ENCODE measurements at places on chromosomes 2 and 18.

DNA sequence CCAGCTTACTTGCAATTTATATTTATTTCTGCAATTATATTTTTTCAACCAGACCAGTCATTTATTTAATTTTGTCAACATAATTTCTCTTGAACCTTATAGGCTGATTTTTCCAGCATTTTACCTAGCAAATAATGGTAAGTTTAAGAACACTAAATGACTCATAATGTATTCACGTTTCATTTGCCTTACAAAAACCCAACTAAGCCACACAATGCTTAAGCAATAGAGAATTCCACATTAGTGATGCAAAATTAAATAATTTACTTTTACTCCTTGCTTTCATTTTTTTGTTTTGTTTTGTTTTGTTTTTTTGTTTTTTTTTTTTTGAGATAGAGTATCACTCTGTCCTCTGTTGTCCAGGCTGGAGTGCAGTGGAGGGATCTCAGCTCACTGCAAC lies 110.4 kb upstream of the VRK2 start:
- DNase-seq: no peak

GRCh38 chr2:133953524-133953923 lies 300.3 kb upstream of the MGAT5 start:
- DNase-seq: no peak

DNA sequence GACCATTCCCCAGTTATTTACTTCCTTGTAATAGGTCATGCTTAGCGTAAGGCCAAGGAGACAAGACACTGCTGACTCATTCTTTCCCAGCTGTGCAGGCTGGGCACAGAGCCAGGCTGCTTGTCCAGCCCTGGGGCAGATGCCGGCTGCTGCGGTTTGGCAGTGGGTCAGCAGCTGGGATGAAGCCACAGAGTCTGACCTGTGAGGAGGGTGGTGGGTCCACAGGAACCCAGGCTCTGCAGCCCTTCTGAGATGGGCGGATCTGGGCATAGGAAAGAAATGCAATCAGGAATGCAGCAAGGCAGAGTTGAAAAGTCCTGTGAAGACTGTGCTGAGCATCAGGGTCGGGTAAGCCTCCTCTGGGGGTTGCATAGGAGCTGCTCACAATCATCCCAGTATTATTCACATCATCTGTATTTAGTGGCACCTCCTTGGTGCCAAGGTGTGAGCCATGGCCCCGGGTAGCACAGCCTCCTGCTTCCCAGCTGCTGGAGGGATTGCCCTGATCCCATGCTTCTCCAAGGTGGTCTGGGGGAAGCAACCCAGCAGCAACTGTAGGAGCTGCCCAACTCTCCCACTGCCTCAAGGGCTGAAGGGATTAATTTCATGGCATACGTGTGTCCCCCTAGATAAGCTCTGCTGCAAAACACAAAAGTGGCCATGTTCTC lies 139.0 kb downstream of the DDX1 start:
- no peak for DNase-seq

DNA sequence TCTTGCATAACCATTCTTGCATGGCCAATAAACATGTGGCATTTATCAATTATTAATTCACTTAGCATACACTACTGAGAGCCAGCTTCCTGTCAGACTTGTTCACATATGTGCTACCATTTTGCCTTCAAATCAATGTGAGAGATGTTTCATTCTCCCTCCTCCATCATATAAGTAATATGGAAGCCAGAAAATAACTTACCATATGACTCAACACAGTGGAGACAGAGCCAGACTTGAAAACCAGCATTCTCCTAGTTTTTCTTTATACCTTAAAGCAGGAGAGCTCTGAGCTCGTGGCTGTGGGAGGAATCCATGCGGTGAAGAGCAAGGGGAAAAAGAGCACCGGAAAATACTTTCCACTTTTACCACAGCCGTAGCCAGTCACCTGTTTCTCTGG lies 215.0 kb upstream of the LRATD1 start:
- DNase-seq: no peak

- DNase-seq: no peak
These were observed 437.4 kb upstream of the CDH19 start for GRCh38 chr18:67041334-67041733.

DNA sequence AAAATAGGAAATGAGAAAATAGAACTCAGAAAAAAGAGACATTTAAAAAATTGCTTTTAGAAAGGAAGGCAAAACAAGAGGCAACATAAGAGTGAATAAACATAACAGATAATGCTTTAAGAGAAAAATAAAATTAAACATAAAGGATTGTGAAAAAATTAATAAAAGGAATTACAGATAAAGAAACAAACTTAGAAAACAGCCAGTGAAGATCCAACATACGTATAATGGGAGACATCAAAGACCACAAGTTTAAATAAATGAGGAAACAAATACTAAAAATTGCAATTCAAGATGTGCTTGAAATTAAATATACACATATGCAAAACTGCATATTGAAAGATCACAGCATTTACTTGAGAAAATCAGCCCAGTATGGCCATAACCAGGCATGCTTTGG lies 448.9 kb downstream of the NBAS start:
- no peak for DNase-seq

- DNase-seq: no peak
These were observed 47.8 kb downstream of the ZNF804A start for GRCh38 chr2:184646177-184646576.
